Stimulated activated naive CD8-positive, alpha-beta T cell treated with anti-CD3 and anti-CD28 coated beads, Interleukin-15, amount 100 ng/mL, for 72 hours (primary cell): ENCODE measurements at places on chromosomes 4 and X.

DNA sequence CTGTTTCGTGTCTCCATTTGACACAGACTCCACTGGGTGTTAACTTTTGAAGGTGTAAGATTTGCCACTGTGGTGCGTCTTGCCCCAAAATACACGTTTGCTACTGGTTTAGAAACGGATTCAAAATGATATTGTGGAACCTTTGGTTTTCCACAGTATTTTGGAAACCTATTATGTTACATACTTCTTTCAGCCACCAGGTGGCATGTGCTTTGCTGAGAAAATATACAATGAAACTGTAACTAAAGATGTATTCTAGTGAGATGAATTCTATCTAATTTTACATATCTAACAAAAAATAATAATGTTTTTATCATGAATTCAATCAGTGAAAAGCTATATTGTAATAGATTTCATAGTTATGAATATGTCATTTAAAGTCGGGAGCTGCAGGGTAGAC is 28.4 kb upstream of the SLITRK4 start:
- no peak for DNase-seq

GRCh38 chrX:11412715-11413623 is 119.8 kb downstream of the AMELX start:
- no peak for DNase-seq

DNA sequence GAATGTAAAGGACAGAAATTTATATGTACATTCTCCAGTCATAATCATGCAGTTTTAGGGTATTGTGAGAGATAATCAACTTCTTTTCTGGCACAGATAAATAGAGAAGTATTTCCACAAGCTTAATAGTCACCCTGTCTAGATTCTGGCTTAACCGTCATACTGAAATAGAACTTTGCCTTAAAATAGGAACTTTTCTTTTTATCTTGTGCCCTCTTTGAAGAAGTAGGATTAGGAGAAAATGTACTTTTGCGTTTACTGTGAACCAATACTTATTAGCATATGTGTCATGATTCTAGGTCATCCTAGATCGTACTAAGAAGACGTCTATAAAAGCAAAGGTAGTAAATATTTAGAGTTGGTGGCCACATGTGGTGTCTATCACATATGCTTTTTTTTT is 95.4 kb downstream of the NFKB1 start:
- DNase-seq, result no peak

DNA sequence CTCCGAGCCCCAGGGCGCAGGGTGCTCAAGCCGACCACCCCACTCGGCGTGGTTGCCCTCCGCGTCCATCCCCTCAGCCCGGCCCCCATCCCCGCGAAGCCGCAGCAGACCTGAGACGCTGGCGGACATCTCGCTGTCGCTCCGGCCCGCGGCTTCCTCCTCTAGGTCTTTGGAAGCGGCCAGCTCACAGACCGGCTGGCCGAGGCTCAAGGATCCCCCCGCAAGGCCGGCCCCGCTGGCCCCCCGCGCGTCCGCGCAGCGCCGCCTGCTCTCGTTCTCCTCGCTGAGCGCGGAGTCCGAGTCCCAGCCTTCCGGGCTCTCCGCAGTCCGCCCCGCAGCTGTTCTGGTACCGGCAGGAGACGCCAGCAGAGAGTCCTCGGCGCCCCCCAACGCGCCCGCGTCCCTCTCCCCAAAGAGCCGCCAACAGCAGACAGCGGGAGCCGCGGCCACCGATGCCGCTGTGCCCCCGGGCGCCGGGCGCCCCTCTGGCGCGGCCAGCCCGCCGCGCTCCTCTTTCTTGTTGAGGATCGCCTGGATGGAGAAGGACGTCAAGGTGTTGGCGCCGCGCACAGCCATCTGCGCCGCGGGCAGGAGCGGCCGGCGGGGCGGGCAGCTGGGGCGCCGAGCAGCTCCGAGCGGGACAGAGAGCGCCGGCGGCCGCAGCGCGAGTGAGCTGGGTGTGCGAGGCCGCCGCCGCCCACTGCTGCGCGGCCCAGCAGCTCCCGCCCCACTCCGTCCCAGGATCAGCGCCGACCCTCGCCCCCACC is at the start of gene NKX3-2:
NKX3-2 (minus strand) TSS at position 670 of the 767 bp plus-strand sequence; CDS start at position 576, 94 bp downstream.
- DNase-seq, result no peak

GRCh38 chrX:150940844-150941495 is 42.2 kb upstream of the HMGB3 start:
- no peak for DNase-seq

GRCh38 chrX:149717803-149718202 is 5.9 kb downstream of the MAGEA11 start:
- DNase-seq, result no peak

- DNase-seq, result no peak
Observed at GRCh38 chrX:19827088-19827487, 60.3 kb downstream of the SH3KBP1 start.

- DNase-seq, result no peak
Observed at GRCh38 chr4:129532573-129532972, 436.6 kb downstream of the C4orf33 start.

GRCh38 chr4:65917486-65917885 is 247.2 kb upstream of the EPHA5 start:
- no peak for DNase-seq
